Activated T-cell treated with anti-CD3 and anti-CD28 coated beads, Interleukin-2, amount 50 U/mL, for 48 hours (primary cell): ENCODE measurements at places on chromosomes 7 and 10.
A peak's percentile ranks its signal among the peaks of the same experiment; 100 is the strongest.

- peak; percentile 29 for DNase-seq
Measured at GRCh38 chr10:79066411-79067240, 2.1 kb upstream of the ZMIZ1 start.

- DNase-seq = no peak
Measured at GRCh38 chr10:96473866-96474265, 39.9 kb downstream of the TLL2 start.

GRCh38 chr7:39017369-39017915, 39.7 kb downstream of the POU6F2 start:
- DNase-seq = no peak

GRCh38 chr7:19178595-19178994, 33.4 kb upstream of the FERD3L start:
- DNase-seq = no peak

DNA sequence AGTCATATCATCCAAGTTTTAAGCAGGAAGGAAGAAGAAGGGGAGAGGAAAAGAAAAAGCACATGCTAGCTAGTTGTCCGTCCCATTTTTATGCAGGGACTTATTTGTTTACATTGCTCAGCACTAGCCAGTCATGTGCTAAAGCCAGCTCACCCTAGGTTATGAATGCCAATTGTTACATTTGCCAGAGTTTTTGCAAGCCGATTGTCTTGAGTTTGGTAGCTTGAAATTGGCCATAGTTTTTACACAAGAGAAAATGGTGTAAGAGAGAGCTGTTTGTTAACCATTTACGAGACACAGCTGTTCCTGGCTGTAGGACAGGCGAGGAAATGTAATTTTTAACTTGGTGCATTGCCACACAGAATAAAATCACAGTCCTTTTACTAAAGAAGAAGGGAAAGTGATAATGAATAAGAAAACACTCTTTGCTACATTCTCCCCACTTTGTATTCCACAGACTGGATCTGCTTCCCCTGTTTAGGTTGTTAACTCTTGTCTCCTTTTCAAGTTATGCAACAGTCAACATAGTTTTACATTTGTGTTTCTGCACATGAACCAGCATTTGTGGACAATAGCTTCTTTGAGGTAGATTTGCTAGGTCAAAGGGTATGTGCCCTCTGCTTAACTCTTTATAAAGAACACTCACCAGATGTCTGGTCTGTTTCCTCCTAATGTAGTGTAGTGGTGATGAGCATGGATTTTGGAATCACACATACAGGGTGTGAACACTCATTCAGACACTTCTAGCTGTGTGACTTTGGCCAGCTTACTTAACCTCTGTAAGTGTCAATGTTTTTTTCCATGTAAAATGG, 357.2 kb downstream of the LRMDA start:
- no peak for DNase-seq

GRCh38 chr7:52257890-52258289, 777.5 kb upstream of the POM121L12 start:
- DNase-seq = no peak

GRCh38 chr7:2924866-2925840, 81.0 kb upstream of the GNA12 start:
- DNase-seq = no peak

DNA sequence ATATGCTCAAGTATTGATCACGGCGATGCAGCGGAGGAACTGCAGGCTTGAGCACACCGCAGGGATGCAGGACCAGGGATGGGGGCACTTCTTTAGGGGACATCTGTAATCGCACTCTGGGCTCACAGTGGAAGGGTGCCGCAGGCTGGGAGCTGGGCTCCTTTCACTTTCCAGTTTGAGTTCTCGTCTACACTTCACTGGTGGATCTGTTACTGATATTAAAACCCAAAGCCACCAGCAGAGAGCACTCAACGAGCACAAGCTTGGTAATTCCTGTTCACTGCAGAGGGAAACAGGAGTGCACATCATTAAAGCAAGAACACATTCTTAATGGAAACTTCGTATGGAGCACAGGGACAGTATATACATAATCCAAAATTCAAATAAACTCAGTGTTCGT, 91.3 kb downstream of the PARD3 start:
- DNase-seq = no peak

DNA sequence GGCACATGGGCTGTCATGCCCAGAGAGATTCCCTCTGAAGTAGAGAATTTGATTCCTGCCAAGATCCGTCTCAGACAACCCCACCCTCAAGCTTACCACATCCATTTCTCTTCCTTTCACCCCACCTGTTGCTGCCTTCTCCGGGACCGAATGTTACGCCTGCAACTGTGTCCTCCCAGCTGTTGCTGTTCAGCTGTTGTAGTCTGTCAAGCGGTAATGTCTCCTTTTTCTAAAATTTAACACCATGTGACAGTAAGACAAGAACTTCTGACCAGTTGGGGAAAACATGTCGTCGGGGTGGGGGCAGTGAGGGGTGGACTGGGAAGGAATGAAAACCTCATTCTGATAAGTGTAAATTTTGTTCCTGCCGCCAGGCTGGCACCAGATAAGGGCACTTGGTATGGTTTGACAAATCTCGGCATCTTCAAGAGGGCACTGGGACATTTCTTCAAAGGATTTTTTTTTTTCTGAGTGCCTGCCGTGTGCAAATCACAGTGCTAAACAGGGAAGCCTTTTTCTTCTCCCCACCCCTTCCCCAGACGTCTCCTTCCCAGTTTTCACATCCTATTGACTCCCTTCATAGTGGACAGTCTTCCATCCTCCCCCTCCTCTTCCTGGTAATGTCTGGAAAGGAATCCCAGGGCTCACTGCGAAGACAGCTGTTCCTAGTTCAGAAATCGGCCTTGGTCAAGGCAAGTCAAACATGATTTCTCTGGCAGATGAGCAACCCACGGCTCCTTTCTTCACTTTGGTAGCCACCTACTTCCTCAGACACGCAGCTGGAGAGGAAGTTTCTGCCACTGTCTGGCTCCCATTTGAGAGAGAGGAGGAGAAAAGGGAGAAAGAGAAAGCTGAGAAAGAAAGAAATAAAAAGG, 5.0 kb upstream of the CELF2 start:
- no peak for DNase-seq

DNA sequence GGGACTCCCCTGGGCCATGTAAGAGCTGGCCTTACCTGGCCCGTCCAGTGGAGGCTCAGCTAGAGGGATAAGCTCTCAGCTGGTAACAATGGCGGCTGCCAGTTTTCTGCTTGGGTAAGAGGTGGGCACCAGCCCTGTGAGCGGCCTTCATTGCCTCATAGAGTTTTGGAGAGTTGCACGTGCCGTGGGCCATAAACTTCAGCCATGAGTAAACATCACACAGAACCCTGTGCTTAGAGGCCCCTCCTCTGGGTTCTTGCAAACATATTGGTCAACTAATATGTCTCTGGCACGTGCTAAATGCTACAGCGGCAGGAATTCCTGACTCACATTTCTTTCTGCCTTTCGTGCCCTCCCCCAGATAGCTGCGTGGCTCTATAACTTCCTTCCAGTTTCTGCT, 103.9 kb upstream of the LEP start:
- no peak for DNase-seq

GRCh38 chr7:45015313-45015712, 15.3 kb downstream of the CCM2 start:
- no peak for DNase-seq

DNA sequence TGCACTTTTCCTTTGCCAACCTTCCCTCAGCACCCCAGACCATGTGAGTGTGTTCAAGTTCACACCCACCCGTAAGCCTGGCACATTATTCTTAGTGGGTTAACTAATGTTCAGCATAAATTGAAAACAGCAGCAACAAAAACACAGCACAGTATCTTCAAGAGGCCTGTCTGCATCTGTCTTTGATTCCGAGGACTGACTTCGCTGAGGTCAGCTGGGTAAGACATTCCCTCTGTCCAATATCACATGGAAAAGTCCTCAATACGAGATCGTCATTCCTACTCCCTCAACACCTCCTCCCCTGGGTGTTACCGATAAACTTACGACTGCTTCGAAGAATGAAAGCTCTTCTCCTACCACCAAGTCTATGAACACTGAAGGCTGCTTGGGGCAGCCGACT, 218.8 kb downstream of the SFMBT2 start:
- DNase-seq = no peak

DNA sequence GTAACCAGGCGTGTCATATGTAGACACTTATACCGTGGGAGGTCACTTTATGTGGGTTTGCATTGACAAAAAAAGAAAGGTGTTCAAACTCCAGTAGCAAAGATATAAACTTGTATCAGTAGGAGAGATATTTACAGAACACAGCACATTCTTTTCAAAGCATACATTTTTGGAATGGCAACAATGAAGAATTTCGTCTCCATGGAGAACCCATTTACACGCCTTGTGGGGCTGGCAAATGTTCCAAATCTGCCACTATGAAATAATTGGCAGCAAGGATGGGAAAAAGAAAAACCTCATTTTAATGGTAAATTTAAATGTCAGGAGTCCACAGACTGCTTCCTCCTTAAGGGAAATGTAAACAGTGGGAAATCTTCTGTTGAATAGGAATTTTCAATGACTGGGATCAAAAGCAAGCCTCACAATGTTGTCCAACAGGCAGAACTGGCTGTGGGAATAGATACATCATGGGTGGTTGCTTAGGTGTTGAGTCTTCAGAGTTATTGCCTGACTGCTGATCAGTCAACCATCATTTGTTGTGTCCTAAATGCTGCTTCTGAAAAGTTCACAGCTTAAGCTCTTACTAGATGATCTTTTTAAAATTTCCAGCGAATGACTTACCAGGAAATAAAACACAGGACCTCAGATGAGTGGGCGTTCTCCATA, 256.6 kb upstream of the SEMA3C start:
- DNase-seq = no peak
